ENCODE measurements at places on chromosomes 4 and X. TPM values are rescaled to one million over a fixed set of nuclear protein-coding genes. Genes with fewer than 3 reads are reported as not detected.

Gene DGKK
- not detected for polyA plus RNA-seq

Gene YY2
- 2.1 TPM for polyA plus RNA-seq

- DNase-seq: peak; percentile 93
Observed at GRCh38 chr4:68732653-68733466, 62.4 kb upstream of the UGT2B15 start.

Gene GIMD1
- 114 TPM for polyA plus RNA-seq

- no peak for DNase-seq
Observed at GRCh38 chrX:117973110-117973807, 143.4 kb downstream of the KLHL13 start.

GRCh38 chr4:100147198-100147597, 43.1 kb downstream of the DDIT4L start:
- DNase-seq: no peak

DNA sequence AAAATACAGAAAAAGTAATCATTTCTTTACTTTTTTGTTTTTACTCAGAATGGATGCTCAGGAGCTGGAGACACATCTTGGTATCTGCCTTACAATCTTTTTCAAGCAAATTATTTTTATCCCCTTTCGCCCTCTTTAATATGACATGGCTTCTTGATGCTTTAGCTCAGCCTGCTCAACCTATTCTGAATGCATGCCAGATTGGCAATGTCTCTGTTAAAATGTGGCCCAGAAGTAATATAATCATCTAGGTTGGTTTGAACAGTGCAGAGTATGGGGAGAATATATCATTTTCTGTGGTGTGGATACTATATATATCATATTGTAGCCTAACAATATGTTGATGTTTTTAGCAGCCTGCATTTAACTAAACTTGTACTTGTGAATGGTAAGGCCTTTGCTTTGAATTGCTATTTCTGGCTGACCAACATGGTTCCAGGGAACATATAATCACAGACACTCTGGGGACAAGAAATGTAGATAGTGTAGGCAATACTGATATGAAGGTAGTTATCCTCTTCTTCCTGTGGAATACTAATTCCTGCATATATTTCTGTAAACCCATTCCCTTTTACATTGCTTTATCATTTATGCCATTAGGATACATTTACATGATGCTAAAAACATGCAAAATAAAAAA, 282.7 kb downstream of the PPP3CA start:
- DNase-seq: no peak

DNA sequence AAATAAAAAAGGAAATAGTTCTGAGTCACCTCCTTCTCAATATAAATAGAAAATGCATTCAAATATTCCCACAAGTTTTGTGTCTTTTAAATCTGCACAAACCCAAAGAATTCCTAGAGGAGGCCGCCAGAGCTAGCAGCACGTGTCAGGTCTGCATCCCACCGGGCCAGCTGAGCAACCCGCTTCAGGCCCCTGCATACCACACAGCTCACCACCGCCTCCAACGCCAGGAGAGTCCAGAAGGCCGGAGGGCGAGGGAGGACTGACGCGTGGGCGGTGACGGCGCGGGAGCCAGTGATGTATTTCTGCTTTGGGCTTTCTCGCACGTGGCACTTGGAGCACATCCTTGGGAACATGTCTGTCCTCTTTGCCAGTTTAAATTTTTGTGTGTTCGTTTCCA, 61.9 kb upstream of the CLDN34 start:
- no peak for DNase-seq

- DNase-seq: no peak
Observed at GRCh38 chrX:153874366-153875125, 11.4 kb downstream of the L1CAM start.

- DNase-seq: no peak
Observed at GRCh38 chrX:129798888-129799287, 19.1 kb downstream of the SASH3 start.

DNA sequence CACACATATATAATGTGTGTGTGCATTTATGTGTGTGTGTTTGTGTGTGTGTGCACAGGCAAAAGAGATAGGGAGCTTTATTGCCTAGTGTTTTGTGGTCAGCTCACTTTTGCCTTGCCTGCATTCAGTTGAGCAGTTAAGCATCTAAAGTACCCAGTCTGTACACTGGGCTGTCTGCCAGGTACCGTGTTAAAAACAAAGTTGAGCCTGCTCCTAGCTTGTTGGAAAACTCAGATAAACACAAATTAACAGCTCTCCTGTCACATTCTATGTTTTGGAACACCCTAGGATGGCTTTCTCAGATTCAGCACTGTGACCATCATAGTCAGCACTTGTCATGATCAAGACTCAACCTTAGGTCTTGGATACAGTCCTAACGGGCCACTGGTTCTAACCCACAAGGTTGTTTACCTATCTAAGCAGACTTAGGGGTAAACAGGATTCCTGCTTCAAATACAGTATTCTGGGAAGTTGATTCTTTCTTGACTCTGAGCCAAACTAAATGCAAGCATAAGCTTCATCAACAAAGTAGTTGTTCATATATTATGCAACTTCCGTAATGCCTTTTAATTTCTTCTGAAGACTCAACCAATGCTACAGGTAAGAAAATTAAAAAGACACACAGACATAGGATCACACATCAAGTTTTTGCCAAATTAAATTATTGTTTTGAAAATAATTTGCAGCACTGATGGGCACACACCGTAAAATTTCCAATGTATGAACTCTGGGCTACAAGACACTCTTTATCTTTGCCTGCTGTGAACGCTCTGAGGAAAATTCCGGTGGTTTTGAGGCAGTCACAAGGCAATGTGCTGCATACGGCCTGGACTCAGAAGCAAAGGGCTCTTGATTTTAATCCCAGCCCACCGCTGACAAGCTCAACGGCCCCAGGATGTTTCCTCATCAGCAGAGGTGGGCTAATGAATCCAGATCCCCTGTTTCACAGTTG, 11.3 kb upstream of the CD99 start:
- no peak for DNase-seq

All from small intestine (tissue), 16 donors.